Stimulated activated CD4-positive, alpha-beta T cell treated with anti-CD3 and anti-CD28 coated beads, TNF-alpha, amount 100 ng/mL, for 24 hours (primary cell): ENCODE measurements at places on chromosomes 7 and 10.

- DNase-seq = no peak
These were observed 213.2 kb upstream of the MDFIC start for GRCh38 chr7:114708646-114709045.

- no peak for DNase-seq
These were observed 356.9 kb downstream of the DNAJB6 start for GRCh38 chr7:157693521-157694375.

GRCh38 chr7:95396136-95397032 lies at the start of gene PON3:
Gene PON3 (minus strand): TSS chr7:95396375. CDS start chr7:95396350, 25 bp downstream.
- peak; percentile 2 for DNase-seq

DNA sequence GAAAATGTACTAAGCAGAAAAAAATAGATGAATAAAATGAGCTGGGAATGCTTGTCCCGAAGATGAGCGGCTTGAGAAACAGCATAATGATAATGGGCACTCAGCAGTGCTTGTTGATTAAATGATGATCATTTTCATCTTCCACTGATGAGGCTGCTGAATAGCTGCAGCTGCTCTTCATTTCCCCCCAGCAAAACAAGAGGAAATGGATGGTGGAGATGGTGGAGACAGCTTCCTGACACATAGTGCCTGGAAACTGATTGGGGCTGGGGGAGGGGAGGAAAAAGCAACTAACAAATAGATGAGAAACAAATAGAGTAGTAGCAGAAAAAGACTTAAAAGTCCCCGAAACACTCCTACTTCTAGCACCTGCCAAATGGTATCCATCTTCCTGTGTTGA lies 41.4 kb downstream of the MRC1 start:
- no peak for DNase-seq

- no peak for DNase-seq
These were observed 354.9 kb downstream of the BMPER start for GRCh38 chr7:34260279-34260678.

DNA sequence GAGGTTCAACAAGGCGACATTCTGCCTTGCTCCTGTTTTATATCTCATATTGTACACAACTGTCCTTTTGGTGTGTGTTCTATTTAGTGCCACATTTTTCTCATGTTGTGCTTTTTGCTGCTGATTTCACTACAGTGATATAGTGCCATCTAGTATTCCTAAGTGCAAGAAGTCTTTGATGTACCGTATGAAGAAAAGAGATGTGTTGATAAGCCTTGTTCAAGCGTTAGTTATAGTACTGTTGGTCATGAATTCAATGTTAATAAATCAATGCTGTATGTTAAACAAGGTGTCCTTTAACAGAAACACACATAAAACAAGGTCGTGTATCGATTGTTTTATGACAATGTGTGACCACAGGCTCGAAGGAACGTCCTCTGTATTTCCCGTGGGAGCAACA lies 939.4 kb downstream of the GATA3 start:
- no peak for DNase-seq

DNA sequence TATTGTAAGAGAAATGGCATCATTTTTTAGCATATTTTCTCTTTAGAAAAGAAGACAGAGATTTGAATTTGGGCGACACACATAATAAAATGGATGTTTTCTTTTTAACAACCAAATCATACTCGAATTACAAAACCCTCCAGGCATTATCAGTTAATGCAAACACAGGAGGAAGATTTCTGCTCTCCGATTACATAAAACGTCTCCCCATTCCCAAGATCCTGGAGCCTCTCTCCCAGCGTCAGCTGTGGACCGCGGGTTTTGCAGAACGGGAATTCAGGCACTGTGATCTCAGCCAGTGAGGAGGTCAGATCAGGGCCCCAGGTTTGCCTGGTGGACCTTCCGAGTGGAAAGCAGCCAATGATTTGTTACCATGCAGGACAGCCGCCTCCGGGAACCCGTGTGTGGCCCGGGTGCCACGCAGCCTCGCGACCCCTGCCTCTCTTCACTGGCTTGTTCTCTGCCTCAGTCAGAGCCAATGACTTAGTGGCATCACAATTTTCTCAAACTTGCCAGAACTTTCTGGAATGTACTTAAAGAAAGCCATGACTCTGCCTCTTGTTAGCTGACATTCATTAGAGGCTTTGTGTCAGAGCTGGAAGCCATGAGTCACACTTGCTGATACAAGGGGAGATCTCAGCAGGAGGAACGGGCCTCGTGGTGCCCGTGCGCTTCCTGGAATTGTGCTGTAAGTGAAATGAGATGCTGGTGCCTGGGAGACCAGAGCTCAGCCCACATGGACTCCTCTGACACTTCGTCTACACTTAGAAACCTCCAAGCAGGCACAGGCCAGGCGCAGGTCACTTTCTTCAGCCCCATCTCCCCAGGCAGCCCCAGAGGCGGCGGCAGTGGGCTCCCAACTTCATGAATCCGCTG lies 246.1 kb downstream of the KLF6 start:
- DNase-seq = no peak

DNA sequence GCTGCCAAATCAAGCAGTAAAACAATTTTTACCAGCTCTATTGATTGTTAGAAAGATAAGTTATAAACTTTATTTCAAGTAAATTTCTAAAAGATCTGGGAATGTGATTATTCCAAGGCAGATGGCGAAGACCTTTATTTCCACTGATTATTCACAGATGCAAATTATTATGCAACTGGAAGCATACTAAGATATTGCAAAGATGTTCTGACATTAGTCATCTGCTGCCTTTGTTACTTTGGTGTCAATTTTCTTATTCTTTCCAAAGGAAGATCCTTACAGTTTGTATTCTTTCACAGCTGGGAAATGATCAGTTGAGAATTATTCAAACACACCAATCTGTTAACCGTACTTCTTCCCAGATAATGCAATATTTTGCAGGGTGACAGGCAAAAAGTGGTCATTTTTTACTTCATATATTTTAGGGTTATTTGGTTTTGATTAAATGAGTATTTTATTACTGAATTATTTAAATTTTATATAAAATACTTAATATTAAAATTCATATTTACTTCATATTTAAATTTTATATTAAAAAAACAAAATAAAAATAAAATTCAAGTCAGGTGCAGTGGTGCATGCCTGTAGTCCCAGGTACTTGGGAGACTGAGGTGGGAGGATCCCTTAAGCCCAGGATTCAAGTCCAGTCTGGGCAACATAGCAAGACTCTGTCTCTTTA lies 171.3 kb downstream of the FZD1 start:
- no peak for DNase-seq

GRCh38 chr7:101088069-101088425 lies 2.8 kb downstream of the TRIM56 start:
- no peak for DNase-seq

- no peak for DNase-seq
These were observed 201.5 kb downstream of the CDK14 start for GRCh38 chr7:90797596-90797995.

GRCh38 chr7:40177071-40177470 lies 42.3 kb downstream of the SUGCT start:
- no peak for DNase-seq

GRCh38 chr7:142383841-142384492 lies 126.1 kb upstream of the PRSS58 start:
- no peak for DNase-seq

- DNase-seq = no peak
These were observed 385.3 kb downstream of the ETV1 start for GRCh38 chr7:13604178-13604577.

GRCh38 chr7:150740053-150740452 lies 2.8 kb downstream of the GIMAP5 start:
- no peak for DNase-seq

- no peak for DNase-seq
These were observed 176.1 kb downstream of the SH3PXD2A start for GRCh38 chr10:103679096-103679790.

GRCh38 chr10:23171232-23171876 lies 20.8 kb upstream of the PTF1A start:
- DNase-seq = no peak

DNA sequence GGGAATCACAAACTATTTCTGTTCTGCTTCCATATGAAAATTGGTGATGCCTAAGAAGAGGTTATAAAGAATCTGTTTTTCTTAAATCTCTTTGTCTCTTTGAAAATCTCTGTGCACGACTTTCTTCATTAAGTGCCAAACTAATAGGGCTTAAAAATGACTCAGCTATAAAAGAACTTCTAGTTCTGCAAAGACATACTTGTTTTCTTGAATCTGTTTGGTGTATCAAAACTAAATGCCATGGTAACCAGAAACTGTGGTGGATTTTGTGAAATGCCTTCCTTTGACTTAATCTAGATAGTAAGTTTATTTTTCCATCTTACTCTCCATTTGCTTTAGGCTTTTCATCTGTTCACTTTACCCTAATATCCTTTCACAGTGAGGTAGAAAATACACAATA lies 417.8 kb downstream of the PARD3 start:
- no peak for DNase-seq

- DNase-seq = no peak
These were observed 28.1 kb downstream of the ARL4A start for GRCh38 chr7:12715372-12716133.
